ENCODE measurements at places on chromosomes 12 and 14. TPM values are rescaled to one million over a fixed set of nuclear protein-coding genes. Genes with fewer than 3 reads are reported as not detected.

RNFT2 gene
- 2.8 TPM for total RNA-seq

P2RX2 gene
- 0.34 TPM for total RNA-seq

SLC17A8 gene
- total RNA-seq, result 2.3 TPM

LMO3 gene
- total RNA-seq, result 14.2 TPM

TAS2R9 gene
- total RNA-seq, result not detected

OLR1 gene
- not detected for total RNA-seq

C12orf50 gene
- total RNA-seq, result not detected

DNA sequence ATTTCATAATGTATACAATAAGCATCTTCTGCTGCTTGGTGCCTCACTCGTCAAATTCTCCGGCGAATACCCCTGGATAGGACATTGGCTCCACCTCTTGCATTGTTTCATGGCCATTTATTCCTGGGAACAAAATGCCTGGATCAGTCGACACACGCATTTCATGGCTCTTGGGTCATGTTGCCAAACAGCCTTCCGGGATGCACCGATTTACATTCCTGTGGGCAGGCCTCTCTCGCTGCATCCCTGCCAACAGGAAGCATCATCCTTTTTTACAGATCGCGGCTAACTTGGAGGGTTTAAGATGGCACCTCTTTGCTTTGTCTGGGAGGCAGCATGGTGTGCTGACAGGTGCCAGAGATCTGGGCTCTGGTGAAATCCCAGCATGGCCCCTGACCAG, 32.7 kb upstream of the RIMBP2 start:
- DNase-seq, result no peak

GRCh38 chr14:88559852-88560251, 3.0 kb upstream of the ZC3H14 start:
- no peak for DNase-seq

- DNase-seq, result no peak
Measured at GRCh38 chr12:67422081-67422480, 152.9 kb downstream of the CAND1 start.

GRCh38 chr12:67275380-67275913, 6.3 kb downstream of the CAND1 start:
- no peak for DNase-seq

- no peak for DNase-seq
Measured at GRCh38 chr12:45611061-45611460, 118.4 kb upstream of the ARID2 start.

DNA sequence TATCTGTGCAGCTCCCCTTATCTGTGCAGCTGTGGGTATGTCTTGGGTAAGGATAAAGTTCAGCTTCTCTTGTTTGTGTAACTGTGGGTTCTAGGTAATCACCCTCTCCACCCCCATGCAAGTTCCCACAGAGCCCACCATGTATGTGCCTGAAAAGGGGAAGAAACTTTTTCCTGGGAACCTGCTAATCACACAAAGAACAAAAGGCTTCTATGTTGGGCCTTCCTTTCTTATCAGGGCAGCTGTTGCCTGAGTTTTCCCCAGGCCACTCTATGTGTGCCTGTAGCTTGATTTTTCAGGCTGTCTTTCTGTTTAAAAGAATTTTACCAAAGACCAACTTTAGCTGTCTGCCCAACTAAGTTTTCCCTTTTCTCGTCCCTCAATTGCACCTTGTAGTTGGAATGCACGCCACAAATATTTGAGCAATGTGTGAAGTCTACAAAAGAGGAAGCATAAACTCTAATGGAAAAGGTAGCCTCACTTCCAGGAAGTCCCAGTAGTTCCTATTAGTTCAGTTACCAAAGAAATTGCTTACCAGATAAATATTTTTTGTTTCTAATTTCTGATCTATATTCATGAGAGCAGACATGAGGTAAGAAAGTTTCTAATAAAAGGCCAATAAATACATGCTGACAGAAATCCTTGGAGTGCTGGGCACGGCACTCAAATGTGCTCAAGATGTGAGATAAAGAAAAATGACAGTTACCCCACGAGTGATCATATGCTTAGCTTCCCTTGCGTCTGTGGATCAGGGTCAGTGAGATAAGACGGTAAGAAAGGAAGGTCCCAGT, 2.7 kb upstream of the GALC start:
- DNase-seq, result no peak

GRCh38 chr12:84658877-84659276, 253.7 kb downstream of the SLC6A15 start:
- DNase-seq, result no peak

DNA sequence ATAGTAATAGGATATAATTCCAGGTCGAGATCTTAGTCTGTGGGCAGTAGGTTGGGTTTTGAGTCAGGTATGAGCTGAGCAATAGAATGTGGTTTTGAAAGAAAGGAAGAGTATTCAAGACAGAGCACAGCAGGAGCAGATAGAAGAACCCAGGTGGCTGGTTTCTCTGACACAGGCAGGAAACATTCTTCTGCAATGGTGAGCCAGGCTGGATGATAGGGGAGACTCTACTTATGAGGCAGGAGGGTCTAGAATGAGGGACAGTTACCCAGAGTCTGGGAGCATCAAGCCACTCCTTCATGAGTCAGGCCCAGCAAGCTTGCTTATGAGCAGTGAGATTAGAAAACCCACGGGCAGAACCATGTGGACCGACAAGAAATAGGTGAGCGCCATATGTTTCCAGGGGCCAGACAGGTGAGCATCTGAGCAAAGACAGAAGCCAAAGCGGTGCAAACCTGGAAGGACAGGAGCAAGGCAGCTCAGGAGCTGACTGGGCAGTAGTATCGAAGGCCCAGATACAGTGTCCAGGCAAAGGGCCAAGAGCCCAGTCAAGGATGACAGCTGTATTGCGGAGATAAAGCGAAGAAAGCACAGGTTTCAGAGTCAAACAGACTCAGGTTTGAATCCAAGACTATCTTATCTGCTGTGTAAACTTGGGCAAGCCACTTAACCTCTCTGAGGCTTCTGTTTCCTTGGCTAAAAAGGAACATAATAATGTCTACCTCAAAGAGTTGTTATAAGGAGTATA, 22.5 kb upstream of the PCNX1 start:
- DNase-seq, result no peak

DNA sequence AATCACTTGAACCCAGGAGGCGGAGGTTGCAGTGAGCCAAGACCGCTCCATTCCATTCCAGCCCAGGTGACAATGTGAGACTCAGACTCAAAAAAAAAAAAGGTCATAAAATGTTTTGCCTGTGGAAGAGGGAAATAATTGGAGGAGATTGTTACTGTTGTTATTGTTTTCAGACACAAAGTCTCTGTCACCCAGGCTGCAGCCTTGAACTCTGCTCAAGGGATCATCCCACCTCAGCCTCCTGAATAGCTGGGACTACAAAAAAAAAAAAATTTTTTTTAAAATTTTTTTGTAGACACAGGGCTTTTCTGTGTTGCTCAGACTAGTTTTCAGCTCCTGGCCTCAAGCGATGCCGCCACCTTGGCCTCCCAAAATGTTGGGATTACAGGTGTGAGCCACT, 33.9 kb downstream of the ARID2 start:
- no peak for DNase-seq

DNA sequence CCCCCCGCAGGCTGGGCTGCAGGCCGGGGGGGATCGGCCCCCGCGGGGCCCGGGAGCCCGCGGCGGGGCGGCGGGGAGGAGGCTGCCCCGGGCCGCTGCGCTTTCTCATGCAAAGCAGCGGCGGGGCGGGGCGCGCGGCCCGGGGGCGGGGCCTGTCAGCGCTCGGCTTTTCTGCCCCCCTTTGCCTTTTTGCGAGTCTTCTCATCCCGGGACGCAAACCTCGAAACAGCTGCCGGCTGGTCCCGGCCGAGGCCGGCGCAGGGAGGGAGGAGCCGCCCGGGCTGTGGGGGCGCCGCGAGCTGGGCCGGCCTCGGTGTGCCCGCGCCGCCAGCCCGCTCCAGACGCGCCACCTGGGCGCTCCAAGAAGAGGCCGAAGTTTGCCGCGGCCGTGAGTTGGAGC, at the start of gene FZD10:
FZD10 (plus strand) TSS at position 198 of the 400 bp plus-strand sequence. CDS start 479 bp downstream, outside the sequence.
- DNase-seq, result peak; percentile 25

GRCh38 chr12:116689521-116689920, 48.3 kb downstream of the SPRING1 start:
- DNase-seq, result no peak

DNA sequence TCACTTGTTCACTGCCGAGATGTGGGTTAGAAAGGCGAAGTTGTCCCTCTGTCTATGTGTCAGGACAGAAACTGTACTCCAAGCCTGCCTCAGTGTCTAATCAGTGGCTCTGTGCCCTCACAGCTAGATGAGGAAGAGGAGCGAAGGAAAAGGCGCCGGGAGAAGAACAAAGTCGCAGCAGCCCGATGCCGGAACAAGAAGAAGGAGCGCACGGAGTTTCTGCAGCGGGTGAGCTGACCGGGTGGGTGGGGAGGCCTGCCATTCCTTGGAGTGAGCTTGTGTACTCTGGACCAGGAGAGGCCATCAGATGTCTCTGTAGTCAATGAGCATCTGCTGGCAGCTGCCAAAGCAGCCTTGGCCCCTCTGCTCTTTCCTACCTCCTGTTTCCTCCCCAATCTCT, 33.5 kb downstream of the JDP2 start:
- no peak for DNase-seq

DNA sequence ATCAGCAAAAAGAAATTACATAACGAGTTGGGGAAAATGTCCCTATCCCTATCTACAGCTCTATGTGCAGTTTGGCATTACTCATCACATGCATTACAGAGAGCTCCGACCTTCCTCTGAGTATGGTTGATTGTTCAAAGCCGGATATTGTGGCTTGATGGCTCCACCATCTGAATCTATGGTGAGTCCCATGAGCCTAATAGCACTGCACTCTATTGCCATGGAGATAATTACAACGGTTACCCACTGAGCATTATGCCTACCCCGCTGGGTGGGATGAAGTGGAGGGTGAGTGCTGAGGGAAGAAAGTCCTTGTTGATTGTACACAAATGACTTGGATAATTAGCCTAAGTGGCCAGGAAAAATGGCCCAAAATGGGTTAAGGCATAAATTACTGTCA, 800.5 kb downstream of the NRXN3 start:
- DNase-seq, result no peak

- no peak for DNase-seq
Measured at GRCh38 chr12:52647601-52648000, 4.4 kb downstream of the KRT2 start.

- DNase-seq, result no peak
Measured at GRCh38 chr12:74646831-74647230, 109.2 kb downstream of the ATXN7L3B start.
